ENCODE measurements at places on chromosomes 4 and X.

DNA sequence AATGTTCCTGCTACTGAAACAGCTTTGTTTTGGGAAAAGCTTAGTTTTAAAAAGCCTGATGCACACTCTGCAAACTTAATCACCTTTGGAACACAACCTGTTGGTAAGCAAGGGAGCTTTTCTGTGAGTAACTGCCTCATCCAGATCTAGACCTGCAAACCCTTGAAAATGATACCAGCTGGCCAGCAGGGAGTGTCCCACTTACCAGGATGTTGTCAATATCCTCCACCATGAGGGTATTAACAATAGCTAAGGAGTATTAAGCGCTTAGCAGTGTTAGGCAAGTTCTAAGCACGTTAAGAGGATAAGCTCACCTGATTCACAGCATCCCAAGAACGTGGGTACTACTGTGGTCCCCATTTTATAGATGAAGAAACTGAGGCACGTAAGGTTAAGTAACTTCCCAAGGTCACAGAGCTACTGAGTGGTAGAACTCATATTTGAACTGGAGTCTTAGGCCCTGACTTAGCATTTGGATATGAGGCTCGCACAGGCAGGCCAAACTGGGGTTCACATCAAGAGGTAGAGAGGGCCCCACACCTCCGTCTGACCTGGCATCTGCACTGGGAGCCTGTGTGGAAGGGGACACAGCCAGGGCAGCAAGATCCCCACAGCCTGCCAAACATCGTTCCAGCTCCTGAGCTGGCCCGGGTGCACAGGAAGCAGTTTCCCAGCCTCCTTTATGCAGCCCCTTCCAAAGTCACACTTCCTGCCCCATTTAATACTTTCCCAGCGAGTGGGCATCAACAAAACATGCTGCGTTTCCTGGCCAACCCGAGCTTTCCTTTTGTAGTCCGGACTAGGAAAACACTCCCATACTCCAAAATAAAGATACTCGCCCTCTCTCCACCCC, 32.7 kb downstream of the IRF2 start:
- DNase-seq = no peak

- DNase-seq = no peak
Measured at GRCh38 chrX:38103857-38104812, 97.8 kb downstream of the SYTL5 start.

- no peak for DNase-seq
Measured at GRCh38 chrX:53594354-53594753, 92.2 kb downstream of the HUWE1 start.

GRCh38 chr4:109072595-109072994, 229.9 kb downstream of the COL25A1 start:
- DNase-seq = no peak

GRCh38 chr4:145481164-145481941, at the start of gene SMAD1:
TSS of gene SMAD1 (plus strand) at chr4:145481853. CDS start at chr4:145514614, 32,761 bp downstream.
- peak; percentile 3 for DNase-seq

DNA sequence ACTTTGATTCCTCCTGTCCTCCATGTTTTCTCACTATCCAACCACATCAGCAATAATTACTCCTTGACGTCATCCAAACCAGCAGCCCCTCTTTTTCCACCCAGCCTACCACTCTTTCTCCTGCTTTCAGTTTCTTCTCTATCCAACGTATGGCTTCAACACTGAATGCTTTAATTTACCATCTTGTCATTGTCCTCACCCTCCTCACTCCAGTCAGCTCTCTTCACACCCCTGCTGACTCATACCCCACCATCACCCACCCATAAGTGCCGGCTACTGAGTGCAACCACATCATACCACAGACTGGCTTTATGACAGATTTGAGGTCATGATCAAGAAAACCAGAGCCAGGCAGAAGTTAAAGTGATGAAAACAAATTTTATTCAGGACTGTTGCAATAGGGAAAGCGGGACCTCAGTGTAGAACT, 9.8 kb upstream of the ANXA5 start:
- no peak for DNase-seq

GRCh38 chr4:167831855-167832254, 260.5 kb upstream of the ANXA10 start:
- no peak for DNase-seq

GRCh38 chr4:99610605-99611175, 36.1 kb downstream of the MTTP start:
- no peak for DNase-seq

DNA sequence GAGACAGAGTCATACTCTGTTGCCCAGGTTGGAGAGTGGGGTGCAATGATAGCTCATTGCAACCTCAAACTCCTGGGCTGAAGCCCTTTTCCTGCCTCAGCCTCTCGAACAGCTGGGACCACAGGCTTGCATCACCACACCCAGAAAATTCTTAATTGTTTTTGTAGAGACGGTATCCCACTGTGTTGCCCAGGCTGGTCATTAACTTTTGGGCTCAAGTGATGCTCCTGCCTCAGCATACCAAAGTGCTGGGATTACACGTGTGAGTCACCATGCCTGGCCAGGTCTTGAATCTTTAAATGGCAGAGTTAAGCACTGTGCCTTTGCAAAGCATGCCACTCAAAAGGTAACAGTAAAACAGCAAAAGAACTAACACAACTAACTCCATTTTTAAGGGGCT, 28.6 kb upstream of the BBS12 start:
- no peak for DNase-seq

DNA sequence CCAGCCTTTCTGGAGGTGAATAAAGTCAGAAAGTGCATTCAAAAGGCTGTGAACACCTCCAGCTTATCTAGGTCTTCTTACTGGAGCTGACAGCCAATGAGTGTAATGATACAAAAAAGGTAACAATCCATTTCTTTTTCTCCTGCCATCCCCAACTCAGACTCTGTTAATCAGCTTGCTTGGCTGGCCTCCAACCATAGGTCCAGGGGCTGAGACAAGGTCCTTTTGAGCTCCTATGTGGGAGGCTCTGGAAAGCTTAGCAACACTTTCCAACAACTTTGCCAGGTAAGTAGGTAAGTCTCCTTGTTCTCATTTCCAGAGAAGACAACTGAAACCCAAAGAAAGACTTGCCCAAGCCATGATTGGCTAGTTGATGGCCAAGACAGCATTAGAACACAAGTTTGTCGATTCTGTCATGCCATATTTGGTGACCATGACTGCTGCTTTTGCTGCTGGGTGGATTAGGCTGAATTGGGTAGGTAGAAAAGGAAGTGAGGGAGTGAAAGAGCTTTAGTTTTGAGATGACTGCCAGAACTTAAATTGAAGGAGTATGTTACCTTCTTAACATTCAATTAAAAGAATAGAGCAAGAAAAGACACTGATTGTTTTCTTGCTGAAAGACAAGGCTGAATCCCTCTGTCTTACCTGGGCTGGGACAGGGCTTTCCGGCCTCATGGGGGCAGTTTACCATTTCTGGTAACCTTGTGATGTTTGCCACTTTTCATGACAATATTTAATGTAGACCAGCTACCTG, 22.8 kb downstream of the VSIG4 start:
- no peak for DNase-seq

DNA sequence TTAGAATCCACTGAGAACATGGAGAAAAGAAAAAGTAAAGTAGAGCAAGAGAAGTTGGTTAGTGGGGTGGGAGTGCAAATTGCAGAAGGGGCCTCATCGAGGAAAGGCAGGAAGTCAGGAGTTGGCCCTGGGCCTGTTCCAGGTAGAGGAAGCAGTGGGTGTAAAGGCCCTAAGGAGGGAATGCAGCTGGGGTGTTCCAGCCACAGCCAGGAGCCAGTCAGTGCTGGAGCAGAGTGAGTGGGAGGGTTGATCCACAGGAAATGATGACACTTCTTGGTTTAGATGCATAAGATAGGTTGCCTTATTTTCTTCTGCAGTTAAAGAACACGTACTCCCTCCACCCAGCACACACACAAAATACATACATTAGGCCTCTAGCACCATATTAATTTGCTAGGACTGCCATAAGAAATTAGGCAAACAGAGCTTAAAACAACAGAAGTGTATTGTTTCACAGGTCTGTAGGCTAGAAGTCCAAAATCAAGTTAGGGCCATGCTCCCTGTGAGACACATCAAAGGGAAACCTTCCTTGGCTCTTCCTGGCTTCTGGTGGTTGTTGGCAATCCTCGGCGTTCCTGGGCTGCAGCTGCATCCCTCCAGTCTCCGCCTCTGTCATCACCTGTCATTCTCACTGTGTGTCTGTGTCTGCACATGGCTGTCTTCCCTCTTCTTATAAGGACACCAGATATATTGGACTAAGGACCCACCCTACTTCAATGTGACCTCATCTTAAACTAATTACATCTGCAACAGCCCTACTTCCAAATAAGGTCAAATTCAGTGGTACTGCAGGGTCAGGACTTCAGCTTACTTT, 205.9 kb downstream of the AASDH start:
- DNase-seq = no peak

DNA sequence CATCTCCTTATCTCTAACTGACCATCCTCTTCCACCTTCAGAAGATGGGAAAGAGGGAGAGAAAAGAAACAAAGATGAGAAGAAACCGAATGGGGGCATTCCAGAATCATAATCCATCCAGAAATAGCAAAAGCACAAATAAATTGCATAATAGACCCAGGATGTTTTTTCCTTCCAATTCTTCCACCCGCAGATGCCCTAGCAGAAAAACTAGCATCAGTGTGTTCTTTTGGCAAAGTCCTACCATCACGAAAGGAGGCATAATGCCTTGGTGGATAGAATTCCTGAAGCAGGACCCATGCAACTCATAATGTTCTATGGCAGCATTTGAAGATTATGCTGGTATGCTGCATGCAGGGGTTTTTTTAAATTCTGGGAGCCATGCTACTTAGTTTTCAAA, 279.2 kb downstream of the PPP3CA start:
- no peak for DNase-seq

DNA sequence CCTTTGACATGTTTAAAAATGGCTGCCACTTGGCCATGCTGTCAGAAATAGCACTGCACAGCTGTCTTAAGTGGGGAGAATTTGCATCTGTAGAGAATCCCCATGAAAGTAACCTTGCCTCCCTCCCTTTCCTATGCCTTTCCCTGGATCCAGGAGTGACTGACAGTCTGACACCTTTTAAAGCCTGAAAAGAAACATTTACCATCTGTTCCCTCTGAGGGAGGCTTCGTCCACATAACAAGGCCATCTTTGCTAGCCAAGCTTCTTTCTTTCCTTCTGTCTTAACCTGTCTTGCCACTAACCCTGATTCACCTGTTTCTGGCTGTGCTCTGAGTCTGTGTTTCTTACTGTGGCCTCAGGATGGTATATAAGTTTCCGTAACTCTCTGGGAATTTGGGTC, 21.3 kb upstream of the AADAT start:
- DNase-seq = no peak

GRCh38 chr4:82782626-82783345, 15.8 kb downstream of the SCD5 start:
- DNase-seq = no peak

- no peak for DNase-seq
Measured at GRCh38 chr4:36079666-36080065, 164.6 kb downstream of the ARAP2 start.

Data from NCI-H2081 treated with DMSO at 0.1 percent for 48 hours (cell line).